ENCODE measurements at places on chromosomes 6 and 20.

DNA sequence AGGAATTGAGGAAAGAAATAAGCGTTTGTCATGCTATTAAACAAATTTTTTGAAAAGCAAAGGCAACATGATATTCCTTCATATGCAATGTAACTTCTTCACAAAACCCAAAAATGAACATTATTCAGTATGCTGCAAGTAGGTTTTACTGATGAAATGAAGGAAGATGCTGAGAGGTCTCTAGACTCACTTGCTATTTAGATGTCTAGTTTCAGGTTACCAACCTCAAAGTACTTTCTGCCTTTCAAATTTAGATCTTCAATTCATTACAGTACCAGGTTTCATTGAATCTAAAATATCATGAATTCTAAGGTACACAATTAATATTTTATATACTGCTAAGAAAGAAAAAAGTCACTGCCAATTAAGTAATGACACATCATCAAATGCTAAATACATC lies 39.9 kb downstream of the MYO6 start:
- no peak for DNase-seq

- DNase-seq, result no peak
Measured at GRCh38 chr6:125748406-125749172, 843 bp upstream of the HEY2 start.

- no peak for DNase-seq
Measured at GRCh38 chr6:35320031-35320410, 22.3 kb upstream of the PPARD start.

DNA sequence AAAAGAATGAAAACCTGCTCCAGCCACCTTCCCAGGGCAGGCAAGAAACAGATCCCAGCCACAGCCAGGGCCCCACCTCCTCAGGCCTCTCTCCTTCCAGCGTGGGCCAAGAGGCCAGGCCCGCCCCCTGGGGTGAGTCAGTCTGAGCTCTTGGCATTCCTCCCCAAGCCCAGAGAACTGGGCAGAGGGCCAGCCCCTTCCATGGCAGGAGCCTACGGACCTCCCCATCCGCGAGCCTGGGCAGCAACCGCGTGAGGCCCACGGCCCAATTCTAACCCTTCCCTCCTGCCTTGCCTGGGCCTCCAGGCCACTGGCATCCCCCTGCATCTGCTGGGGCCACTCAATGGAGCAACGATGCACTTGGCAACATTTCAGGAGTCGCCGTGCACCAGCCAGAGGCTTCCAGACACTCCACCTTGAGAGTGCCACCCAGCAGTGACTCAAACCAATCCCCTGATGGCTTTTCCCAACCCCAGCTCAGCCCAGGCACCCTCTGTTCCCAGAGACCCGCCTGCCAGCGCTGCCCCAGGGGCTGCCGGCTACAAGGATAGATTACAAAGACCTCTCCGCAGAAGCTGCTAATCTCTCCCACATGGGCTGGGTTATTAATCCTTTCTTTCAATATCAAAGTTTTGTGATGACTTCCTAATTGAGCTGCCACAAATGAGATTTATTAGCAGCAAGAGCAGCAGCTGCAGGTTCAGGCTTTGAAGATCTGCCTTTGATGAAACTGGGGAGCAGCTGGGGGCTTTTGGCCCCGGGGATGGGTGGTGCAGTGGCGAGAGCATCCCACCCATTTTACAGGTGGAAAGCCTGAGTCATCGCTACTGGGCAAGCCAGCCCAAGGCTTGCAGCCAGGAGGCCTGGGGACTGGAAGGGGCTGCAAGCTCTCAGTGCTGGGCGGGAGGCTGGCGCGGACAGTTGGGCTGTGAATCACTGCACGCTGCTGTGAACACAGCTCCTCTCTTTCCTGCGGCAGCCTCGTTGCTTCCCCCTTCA lies 85.7 kb downstream of the NFATC2 start:
- no peak for DNase-seq
